Stimulated activated CD8-positive, alpha-beta memory T cell treated with anti-CD3 and anti-CD28 coated beads, Interleukin-7, amount 100 ng/mL, for 48 hours (primary cell): ENCODE measurements at places on chromosomes 16 and 17.

DNA sequence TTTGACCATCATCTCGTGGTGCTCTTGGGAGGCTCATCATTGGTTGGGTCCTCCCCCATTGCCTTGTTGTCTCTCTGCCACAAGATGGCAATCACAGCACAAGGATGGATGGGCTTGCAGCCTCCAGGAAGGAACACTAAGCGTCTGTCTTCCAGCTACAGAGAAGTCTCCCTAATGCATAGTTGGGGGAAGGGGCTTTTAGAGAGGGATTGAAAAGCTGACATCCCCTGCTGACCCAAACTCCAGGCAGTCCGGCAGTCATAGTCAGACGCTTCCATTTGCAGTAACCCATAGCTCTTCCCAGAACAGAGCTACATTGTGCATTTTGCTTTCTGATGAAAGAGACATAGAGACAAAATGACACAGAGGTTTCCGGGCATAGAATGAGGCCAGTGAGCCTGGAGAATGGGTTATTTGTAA is 111.4 kb downstream of the UTP18 start:
- DNase-seq = peak; percentile 11

GRCh38 chr17:35536664-35537171 is 760 bp downstream of the SLFN12L start:
- no peak for DNase-seq

DNA sequence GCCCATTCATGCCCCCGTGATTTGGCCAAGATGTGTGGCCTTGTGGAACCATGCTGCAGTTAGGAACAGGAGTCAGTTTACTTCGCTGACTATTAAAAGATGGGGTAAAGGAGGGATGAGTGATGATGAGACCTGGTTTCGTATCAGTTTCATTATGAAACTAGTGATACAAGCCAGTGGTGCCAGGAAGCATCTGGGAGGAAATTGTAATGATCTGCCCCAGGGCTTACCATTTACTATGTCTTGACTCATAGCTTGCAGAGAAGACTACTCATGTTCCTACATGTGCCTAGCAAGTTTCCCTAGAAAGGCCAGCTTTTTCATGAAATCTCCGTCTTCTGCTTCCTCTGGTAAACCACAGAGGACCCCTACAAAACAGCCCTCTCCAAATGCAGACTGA is 23.2 kb downstream of the CDH3 start:
- peak; percentile 41 for DNase-seq

DNA sequence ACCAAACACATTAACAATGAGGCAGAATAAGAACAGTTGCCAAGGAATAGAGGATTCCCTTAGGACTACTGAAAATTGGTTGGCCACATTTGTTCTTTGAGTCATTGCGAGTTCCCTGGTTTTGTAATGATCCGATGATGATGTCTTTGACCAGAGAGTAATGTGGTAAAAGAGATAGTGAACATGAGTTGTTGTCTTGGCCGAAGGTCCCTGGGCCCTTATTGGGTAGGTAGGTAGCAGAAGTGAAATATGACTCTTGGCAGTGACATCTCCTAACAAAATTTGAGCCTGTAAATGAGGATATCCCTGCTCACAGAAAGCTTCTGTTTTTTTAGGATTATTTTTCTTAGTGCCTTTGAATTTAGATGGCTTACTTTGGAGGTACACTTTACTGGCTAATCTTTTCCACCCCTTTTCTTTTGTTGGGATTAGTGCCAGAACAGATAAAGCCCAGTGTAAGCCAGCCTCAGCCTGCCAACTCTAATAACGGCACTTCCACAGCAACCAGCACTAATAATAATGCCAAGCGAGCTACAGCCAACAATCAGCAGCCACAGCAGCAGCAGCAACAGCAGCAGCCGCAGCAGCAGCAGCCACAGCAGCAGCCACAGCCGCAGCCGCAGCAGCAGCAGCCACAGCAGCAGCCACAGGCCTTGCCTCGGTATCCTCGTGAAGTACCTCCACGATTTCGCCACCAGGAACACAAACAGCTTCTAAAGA is 47.2 kb downstream of the TNRC6A start:
- DNase-seq = no peak

- no peak for DNase-seq
Observed at GRCh38 chr16:67804853-67805542, 1.4 kb downstream of the RANBP10 start.

GRCh38 chr16:12100124-12100647 is 123.7 kb downstream of the SNX29 start:
- DNase-seq = no peak

DNA sequence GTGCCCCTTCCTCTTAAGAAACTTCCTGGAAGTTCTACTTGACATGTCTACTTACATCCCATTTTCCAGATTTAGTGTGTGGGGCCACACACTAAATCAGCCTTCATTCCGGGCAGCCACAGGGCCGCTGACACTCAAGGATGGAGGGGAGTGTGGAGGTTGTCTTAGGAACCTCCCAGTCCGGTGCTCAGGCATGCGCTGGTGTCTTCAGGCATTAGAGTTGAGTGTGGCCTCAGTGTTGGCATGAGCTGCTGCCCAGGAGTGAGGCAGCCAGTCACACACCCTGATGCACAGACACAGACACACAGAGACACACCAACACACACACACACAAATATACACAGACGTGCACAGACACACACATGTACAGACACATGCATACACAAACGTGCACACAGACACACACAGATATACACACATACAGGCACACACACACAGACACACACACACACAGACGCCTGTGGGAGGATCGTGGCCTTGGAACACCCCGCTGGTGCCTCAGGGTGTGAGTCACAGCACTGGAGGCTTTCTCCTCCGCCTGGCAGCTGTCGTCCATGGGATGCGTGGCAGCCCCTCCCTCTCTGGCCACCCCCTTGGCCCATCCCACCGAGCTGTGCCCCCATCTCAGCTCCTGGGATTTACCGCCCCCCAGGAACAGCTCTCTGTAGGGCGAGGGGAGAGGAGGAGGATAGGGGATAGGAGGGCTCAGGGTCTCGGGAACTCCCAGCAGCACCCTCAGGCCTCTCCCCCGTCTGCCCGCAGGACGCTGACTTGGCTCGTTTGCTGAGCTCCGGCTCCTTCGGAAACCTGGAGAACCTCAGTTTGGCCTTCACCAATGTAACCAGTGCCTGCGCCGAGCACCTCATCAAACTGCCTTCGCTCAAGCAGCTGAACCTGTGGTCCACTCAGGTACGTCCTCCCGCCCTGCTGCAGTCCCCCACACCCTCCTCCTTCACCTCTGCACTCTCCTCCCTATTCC is 75.6 kb upstream of the PLCG2 start:
- no peak for DNase-seq

GRCh38 chr17:45156242-45156641 is 5.4 kb upstream of the HEXIM2 start:
- no peak for DNase-seq

DNA sequence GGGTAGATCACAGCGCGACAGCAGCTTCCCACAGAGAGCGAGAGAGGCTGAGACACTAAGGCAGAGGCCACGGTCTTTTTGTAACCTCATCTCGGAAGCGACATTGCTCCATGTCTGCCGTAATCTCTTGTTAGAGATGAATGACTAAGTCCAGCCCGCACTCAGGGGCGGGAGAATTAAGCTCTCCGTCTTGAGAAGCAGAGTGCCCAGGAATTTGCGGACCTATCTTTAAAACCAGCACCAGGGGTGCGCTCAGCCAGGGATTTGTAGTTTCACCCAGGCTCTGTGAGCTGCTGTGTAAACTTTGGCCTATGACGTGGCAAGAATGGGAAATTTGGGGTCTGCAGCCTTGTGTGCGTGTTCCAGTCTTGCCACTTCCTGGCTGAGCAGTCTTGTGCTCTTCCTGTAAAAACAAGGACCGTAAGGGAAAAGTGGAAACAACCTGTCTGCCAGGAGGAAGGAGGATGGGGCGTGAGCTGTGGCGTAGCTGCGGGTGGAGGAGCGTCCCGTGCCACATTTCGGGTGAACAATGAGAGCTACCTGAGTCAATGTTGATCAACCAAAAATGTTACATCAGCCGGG is 16.0 kb upstream of the JPH3 start:
- no peak for DNase-seq

DNA sequence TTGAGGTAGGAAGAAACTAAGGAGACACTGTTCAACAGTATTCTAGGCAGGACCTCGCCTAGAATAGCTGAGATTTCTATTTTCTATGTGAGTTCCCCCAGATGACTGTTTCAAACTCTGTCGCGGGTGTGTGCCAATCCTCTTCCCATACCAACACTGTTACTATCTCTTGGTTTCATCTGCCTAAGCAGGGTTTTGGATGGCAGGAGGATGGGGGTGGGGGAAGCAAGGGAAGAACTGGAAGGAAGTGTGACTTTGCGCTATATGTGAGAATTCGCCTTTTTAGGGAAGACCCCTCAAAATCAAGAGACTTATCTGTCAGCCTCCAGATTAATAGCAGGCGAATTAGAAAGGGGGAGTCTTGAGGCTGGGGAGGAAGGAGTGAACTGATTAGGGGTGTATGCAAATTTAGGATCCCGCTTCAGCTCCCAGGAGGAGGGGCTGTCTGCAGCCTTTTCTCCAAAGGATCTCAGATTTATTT is 521 bp upstream of the G6PC3 start:
- DNase-seq = no peak

- no peak for DNase-seq
Observed at GRCh38 chr16:65659758-65660157, 537.9 kb upstream of the CDH11 start.

DNA sequence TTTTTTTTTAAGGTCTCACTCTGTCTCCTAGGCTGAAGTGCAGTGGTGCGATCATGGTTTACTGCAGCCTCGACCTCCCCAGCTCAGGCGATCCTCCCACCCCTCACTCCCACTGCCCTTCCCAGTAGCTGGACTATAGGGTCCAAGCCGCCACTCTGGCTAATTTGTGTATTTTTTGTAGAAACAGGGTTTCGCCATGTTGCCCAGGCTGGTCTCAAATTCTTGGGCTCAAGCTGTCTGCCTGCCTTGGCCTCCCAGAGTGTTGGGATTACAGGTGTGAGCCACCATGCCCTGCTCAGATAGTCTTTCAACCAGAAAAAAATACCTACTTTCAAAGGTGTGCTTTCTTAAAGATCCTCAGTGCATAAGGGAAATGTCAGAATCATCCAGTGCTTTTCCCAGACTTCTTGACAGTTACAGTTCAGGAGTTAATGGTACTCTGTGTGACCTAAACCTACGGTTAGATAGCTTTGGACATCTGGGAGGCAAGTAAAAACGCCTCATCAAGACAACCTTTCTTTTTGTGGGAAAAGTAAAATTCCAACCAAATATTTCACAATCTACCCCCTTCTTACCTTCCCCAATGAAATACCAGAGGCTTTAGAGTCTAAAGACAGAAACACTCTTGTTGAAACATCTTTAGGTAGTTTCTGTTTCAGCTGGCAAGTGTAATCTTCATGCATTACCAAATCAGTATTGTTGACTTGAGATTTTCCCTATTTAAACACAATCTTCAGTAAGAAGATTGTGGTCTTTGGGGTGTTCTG is 6.8 kb downstream of the RSPRY1 start:
- DNase-seq = no peak

DNA sequence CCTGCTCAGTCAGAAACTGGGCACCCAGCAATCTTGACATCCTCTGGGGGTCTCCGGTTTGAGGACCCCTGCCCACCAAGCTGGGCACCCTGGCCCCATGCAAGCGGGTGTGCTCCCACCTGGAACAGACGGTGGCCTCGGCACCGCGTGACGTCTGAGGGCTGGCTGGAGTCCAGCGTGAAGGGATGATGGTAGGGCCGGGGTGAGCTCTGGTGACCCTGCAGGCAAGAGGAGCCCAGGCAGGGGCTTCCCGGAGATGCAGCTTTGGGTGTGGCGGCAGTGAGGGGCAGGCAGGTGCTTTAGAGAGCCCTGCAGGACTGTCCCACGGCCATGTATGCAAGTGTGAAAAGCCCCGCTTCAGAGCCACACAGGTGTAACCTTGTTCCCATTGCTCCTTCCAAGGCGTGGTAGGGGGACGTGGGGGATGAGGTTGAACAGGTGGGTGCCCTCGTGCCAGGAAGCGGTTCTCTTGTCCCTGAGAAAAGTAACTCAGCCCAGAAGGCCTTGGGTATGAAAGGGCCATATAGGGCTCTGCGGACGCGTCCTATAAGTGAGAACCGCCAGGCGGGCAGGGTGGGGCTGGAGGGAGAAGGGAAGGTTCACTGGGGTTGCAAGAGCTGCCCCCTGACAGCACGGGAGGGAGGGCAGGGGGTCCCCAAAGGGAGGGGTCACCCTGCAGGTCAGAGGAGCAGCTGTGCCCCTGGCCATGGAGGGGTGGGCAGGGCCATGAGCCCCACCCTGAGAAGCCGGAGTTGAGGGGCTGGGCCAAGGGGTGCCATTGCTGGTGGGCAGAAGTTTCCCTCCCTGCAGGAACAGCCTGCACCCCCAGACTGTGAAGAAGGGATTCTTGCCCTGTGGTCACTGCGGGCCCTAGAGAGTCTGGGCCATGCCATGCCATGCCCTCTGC is 9.2 kb downstream of the RGS11 start:
- DNase-seq = no peak

- no peak for DNase-seq
Observed at GRCh38 chr16:68898026-68898425, 54.7 kb downstream of the TANGO6 start.

DNA sequence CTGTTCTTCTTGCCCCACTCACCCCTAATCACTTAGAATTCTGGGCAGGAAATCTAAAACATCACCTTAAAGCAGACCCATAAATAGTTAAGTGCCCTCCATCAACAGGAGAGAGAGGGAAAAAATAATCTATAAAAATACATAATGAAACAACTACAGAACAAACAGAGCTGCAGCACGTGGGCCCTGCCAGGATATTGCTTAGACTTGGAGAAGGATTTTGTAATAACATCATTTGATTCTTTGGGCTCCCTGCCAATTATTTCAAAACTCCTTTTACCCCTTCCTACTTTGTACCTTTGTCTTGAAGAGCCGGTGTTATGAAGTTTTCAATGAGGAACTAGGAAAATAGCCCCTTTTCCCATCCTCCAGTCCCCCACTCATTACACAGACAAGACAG is 130.6 kb upstream of the TOX3 start:
- DNase-seq = no peak
